ENCODE measurements at places on chromosomes 5 and 9.

- no peak for DNase-seq
Observed at GRCh38 chr9:19498015-19498414, 89.2 kb downstream of the ACER2 start.

- DNase-seq: no peak
Observed at GRCh38 chr5:42784132-42784531, 27.5 kb downstream of the CCDC152 start.

DNA sequence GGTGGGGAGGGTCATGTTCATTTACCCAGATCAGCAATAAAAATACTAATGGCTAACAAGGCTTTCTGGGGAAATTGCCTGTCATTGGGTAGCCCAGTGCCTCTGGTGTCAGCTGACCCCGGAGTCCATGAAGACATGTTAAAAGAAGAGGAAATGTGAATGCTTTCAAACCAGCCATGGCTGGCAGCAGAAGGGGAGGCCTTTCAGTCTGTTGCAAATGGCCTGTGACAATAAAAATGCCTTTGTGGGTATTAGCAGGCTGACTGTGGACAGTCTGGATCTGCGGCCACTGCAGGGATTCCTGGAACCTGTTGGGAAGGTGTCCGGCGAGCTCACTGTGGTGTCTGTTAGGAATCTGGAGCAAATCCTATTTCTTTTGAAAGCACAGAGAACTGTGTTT lies 7.5 kb downstream of the ABL1 start:
- no peak for DNase-seq

- peak; percentile 59 for DNase-seq
Observed at GRCh38 chr5:73215891-73216610, 43.1 kb downstream of the TMEM174 start.

DNA sequence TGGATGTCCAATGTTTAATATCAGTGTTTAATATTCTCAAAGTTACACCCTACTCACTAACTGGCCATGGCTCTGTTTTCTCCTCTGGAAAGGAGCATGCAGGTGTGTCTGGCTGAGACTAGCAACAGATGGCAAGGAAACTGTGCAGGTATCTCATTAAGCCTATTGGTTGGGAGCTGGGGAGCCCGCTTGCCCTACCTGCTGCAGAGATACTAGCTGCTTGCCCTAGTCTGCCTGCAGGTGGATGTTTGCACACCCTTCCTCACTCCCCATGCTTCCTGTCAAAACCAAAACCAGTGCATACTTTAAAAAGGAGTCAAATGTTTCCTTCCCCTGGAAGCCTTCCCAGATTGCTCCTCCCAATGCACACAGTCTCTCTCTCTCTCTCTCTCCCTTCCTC lies 228.3 kb upstream of the RASEF start:
- DNase-seq: no peak

GRCh38 chr9:126953041-126953809 lies 38.6 kb downstream of the RALGPS1 start:
- no peak for DNase-seq

- DNase-seq: no peak
Observed at GRCh38 chr9:114155995-114156656, 789 bp downstream of the COL27A1 start.

DNA sequence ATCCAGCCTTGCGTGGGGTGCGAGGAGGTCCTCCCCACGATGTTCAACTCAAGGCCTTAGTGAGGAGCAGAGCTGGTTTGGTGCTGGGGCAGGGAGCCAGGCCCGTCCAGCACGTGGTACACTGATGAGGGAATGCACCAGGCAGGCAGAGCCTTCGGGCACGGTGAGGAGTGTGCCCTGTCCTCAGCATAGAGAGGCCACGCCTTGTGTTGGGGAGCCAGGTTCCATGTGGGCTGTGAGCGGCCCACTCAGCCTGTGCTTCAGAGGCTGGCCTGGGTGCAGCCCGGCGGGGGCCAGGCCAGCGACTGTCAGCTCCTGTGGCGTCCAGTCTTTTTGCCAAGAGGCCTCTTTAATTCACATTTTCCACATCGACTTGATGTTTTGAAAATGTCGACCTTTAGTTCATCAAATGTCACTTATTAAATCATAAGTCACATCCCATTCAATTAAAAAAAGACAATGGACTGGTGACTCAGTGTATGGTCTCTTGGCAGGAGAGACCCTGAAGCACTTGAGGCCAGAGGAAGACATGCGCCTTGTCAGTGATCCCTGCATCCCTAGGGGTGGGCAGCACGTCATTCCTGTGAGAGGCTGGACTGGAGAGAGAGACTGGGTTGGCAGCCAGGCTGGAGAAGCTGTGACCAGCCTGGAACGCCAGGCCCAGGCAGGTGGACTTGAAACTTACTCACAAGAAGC lies 21.7 kb downstream of the ERGIC1 start:
- no peak for DNase-seq

- no peak for DNase-seq
Observed at GRCh38 chr9:36263683-36264082, 5.4 kb upstream of the GNE start.

GRCh38 chr9:89382026-89382986 lies 64.0 kb downstream of the SECISBP2 start:
- DNase-seq: no peak

DNA sequence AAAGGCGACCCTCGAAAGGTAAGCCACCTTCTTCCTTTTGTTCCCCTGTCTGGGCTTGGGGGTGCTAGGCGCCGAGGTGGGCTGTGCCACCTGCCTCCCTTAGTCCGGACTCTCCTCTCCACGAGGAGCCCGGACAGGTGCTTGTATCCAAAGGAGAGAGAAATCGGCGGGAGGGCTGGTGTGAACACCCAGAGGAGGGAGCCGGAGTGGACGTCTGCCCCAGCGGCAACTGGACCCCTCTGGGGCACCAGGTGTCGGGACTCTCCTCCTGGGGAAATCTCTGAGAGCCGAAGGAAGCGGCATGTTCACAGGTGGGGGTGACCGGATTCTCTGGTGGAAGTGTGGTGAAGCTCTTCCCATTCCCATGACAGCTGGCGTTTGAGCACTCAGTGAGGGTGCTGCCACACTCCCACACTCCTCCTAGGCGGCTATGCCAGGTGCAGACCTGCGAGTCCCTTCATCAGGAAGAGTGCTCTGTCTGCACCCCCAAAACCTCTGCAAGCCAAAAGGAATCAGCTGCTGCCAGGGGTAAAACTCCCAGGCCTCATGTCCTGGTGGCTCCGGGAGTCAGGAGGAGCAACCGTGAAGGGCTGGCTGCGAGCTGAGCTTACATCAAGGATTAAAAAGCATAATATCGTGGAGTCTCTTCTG lies 921 bp downstream of the KCNIP1 start:
- DNase-seq: no peak

DNA sequence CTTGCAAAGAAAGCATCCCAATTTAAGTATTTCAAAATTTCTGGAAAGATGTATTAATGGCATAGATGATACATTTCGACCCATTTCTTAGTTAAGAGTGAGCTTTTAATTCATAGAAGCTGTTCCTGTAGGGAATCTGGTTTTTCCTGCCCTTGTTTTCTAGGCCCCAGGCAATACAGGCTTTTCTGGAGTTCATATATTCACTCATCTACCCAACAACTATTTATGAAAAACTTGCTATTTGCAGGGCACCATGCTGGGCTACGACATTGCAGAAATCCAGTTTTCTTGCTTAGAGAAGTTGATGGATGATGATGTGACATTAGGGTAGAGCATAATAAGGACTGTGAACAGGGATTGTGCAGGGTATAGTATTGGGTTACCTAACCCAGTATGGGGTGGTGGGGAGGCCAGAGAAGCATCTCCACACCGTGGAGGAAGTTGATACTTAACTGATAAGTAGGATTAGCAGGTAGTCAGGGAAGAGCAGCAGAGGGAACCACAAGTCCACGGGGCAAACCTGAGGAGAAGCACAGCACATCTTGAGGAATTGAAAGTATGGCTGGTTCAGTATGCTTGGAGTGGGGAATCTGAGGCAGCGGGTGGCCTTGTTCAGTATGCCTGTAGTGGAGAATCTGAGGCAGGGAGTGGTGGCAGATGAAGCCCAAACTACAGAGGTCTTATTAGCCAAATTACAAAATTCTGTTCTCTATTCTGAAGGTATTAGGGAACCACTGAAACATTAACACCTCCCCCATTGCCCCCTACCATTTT lies 247.5 kb downstream of the ARRDC3 start:
- no peak for DNase-seq

DNA sequence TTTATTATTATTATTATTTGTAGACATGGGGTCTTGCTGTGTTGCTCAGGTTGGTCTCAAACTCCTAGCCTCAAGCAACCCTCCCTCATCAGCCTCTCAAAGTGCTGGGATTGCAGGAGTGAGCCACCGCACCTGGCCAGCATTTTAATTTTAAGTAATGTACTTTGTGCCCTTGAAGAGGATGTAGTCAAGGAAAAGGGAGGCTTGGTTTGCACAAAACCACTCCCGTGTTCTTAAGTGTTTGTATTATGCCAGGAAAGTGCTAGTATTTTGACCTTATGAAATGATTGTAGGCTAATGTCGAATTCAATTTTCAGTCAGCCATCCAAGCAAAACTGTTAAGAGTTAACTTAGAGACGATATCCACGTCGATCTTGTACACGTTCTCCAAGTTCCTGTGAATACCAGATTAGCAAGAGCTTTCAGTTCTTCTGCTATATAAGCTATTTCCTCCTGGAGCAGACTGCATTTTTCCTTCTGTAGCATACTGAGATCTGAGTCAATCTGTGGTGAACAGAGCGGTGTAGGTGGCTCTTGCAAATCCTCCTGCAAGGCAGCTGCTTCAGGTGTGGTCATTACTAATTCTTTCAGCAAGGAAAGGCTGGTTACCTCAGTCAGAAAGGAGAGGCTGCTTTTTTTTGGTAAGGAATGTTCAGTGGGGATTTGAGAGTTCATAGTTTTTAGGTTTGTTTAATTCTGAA lies 23.7 kb downstream of the CCDC171 start:
- no peak for DNase-seq

GRCh38 chr9:34252670-34253459 lies 74.0 kb downstream of the UBAP1 start:
- DNase-seq: peak; percentile 45

- no peak for DNase-seq
Observed at GRCh38 chr9:21591221-21592062, 109.3 kb upstream of the IFNE start.

- no peak for DNase-seq
Observed at GRCh38 chr5:132595624-132596023, 38.8 kb downstream of the RAD50 start.

GRCh38 chr9:134419684-134420076 lies 93.4 kb downstream of the RXRA start:
- no peak for DNase-seq

DNA sequence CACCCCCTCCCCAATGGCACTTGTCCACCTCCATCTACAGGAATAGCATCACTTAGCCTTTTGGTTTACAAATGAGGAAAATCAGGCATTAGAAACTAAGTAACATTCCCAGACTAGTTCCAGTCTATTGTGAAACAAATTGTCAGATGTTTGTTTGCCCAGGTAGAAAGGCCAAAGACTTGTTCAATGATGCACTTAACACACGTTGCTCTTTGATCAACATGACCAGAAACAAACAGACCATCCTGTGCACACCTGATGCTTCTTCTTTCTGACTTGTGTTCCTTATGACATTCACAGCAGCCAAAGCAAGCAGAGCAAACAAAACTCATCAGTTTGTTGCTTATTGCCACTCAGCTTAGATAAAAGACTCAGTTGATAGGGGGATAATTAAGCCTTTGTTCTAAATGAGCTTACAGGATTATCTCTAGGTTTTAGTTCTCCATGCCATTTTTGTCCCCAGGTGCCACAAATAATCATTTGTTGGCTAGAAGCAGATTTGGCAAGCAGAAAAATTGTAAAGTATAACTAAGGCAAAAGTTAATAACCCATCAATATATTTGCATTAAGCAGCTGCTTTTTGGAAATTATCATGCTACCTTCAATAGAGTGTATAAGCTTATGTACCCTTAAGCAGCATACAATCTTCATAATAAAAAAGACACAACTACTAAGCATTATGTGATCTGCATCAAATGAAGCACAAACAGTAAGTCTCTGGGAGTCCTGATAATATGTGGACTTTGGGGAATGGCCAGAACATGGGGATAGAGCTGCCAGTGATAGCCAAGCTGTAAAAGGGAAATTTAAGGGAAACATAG lies 26.3 kb upstream of the FST start:
- no peak for DNase-seq

DNA sequence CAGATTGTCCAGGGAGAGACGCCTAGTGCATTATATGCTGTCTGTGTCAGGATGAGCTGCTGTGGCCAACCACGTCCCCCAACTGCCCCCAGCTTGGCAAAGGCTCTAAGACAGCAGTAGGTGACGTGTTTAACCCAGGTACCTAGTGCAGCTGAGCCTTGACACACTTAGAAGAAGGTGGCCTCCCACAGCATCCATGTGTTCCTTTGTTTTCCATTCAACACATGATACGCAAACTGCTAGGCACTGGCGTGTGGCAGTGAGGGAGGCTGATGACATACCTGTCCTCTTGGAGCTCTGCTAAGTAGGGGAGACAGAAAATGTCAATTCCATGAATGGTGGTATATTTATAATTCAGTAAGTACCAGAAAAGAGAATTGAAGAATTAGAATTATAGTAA lies 291.7 kb downstream of the NR3C1 start:
- no peak for DNase-seq

GRCh38 chr5:75059912-75060545 lies 7.7 kb upstream of the GCNT4 start:
- DNase-seq: no peak

- no peak for DNase-seq
Observed at GRCh38 chr5:143524338-143524945, 121.0 kb upstream of the NR3C1 start.

GRCh38 chr9:105046907-105047741 lies 119.2 kb upstream of the ABCA1 start:
- DNase-seq: no peak

GRCh38 chr9:113650207-113651131 lies 186.9 kb downstream of the RGS3 start:
- no peak for DNase-seq

DNA sequence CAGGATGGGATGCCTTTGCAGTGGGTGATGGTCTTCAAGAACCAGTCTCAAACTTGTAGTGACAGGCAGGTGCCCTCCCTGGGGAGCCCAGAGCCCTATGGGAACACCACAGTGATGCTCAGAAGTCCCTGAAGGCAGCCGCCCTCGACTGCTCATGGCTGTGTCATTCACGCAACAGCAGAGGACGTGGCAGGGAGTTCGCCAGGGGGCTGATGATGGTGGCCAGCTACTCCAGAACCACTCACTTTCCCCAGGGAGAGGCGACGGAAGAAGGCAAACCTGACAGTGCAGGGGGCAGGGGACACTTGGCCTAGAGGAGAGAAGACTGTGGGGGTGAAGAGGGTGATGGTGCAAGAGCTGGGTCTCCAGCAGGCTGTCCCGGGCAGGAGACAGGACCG lies 4.0 kb downstream of the IL13 start:
- no peak for DNase-seq

- DNase-seq: peak; percentile 11
Observed at GRCh38 chr5:174793684-174794328, 69.4 kb downstream of the MSX2 start.

GRCh38 chr9:29806937-29807618 lies 2233.8 kb upstream of the C9orf72 start:
- no peak for DNase-seq

DNA sequence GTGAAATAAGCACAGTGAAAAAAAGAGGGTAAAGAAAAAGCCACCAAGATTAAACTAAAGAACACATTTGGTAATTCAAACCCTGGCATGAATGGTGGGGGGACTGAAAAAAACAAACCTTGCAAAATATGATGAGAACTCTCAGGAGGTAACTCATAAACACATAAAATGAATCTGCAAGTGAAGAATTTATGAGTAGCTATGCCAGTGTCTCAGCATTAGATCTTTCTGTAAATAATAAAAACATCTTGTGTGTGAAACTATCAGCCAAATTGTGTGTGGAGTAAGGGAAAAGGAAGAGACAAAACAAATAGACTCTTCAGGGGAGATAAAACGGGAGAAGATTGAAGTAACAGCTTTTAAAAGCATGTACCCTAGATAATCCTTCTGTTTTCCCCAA lies 129.6 kb upstream of the SPEF2 start:
- DNase-seq: no peak

Data from NCI-H1930 (cell line).